Fibroblast of pulmonary artery (primary cell): ENCODE measurements at places on chromosomes 11 and 22.

DNA sequence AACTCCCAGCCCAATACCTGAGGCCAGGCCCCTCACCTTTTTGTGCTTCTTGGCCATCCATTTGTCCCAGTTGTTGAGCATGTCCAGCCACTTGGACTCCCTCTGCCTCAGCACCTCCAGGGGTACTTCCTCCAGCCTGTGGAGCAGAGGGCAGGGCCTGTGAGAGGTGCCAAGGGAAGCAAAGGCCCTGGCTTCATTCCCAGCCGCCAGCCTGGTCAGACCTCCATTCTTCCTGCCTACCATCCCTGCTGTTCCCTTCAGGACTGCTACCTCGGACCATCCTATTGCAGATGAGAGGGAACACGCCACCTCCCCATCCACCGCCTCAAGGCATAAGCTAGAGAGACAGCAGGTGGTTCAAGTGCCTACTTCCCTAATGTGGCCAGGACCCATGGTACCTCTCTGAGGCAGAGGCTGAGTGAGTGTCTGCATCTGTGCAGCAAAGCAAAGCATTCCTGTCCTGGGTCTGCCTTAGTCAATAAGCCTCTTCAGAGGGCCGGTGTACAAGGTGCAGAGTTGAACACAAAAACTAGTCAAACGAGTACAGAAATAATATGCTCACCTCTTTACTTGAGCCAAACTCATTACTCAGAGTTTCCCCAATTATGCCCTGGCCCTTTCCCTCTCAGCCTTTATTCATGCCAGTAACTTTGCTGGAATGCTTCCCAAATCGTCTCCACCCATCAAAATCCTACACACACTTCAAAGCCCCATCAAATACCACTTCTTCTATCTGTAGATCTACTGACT, 15.4 kb upstream of the CASTOR1 start:
- DNase-seq: no peak

- no peak for DNase-seq
Observed at GRCh38 chr22:48734961-48735360, 1092.7 kb downstream of the BRD1 start.

DNA sequence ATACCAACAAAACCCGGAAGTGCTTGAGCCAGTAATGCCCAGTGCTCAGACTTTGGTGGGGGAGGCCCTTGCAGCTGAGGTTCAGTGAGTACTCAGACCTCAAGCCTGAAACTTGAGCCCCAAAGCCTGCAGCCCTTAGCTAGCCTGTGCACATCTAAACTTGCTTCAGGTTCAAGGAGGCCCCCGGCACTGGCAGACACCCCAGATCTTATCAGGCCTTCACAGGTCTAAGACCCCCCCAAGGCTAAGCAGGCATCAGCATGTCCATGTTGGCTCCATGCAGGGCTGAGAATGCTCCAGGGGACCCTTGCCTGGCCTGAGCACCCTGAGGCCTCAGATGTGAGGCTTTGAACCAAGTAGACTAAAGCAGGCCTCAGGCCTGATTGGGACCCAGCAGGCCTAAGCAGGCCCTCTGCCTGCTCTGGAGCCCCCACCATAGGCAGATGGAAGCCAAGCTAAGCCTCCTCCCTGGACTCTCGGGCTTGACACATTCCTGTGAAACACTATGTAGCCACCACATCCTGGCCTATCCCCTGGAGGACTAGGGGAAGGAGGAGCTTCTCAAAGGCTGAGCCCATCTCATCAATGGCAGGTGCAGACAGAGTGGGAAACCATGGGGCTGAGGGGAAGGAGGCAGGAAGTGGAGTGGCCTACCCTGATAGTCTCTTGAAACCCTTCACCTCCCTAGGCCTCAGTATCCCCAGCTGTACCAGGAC, 1.2 kb upstream of the CASTOR1 start:
- peak; percentile 81 for DNase-seq

DNA sequence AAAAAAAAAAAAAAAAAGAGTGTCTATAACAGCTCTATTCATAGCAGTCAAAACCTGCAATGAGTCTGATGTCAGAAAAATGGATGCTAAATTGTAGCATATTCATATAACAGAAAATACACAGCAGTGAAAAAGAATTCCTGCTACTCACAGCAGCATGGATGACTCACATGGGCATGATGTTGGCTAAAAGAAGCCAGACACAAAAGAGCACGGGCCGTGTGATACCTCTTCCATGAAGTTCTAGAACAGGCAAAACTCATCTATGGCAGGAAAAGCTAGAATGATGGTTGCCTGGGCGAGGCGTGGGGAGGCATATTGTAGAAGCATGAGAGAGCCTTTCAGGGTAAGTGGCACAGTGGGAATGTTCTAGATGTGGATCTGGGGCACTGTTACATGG, 18.9 kb downstream of the PLAAT3 start:
- DNase-seq: no peak

DNA sequence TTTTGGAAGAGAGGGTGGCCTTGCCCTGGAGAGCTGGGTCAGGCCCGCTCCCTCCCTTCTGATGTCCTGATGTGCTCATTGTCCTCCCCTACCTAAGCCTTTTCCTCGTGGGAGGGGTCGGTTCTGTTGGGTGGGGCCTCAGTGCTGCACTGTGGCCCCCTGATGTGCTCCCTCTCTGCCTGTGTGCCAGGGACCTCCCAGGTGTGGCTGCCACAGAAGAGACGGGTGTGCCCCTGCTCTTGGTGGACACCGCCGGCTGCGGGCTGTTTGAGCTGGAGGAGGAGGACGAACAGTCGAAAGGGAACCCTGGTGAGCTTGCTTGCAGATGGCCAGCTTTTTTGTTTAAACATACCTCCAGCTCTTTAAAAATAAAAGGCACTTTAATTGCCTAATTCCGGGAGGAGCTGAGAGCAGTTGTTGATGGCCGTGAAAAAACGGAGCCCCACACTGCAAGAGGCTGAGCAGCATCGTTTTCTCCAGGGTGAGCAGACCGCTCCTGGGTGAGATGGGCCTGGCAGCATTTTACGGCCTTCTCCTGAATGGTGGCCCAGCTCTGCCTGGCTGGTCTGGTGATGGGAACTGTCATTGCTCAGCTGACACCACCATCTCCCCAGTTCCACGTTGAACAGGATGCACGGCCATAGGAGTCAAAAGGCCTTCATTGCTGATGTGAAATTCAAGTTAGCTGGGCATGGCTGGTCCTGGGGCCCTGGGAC, 30.1 kb downstream of the IGHMBP2 start:
- no peak for DNase-seq

- DNase-seq: peak; percentile 35
Observed at GRCh38 chr22:30453731-30454510, 17.9 kb downstream of the SEC14L3 start.

DNA sequence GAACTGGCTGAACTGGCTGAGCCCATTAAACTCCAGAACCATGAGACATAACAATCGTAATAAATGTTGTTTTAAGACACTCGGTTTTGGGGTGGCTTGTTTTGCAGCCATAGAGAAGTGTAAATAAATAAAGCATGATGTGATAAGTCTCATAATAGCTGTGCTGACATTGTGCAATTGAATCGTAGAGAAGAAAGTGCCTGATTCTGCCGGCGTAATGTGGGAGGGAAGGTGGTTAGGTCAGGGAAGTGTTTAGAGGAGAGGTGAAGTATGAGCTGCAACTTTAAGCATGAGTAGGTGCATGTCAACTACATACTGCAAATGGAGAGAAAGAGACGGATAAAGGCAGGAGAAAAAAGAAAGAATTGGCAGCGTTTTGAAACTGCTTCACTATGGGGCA, 217.1 kb downstream of the BLID start:
- no peak for DNase-seq

- peak; percentile 87 for DNase-seq
Observed at GRCh38 chr11:45993531-45994001, 71.1 kb downstream of the LARGE2 start.

DNA sequence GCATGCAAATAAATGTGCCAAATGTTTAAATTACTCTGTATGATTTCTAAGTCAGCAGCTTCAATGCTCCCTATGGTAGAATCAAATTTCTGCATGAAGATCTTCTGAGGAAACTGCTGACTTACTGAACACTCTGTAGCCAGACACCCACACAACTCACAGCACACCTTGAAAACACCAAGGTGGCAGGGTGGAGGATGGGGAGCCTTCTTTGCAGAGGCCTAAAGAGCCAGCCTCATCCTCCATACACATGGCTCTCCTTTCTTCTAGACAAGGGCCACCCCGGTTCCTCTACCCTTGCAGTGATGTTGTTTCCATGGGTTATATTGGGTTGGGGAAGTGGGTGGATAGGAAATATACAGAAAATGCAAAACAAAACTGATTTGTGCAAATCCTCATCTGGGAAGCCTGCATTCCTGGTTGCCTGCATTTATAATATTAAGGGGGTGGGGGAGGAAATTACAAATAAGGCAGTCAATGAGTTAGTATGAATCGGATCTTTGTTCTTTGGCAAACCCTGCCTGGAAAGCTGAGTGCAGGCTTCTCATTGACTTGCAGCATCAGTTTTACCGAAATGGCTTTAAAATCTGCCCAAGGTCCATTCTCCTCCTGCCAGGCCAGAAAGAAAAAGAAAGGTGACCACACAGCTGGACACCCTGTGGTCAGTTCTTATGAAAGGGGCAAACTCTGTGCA, 15.8 kb upstream of the ETS1 start:
- DNase-seq: no peak

- peak; percentile 98 for DNase-seq
Observed at GRCh38 chr22:39960791-39961746, 872 bp downstream of the TMA7B start.

DNA sequence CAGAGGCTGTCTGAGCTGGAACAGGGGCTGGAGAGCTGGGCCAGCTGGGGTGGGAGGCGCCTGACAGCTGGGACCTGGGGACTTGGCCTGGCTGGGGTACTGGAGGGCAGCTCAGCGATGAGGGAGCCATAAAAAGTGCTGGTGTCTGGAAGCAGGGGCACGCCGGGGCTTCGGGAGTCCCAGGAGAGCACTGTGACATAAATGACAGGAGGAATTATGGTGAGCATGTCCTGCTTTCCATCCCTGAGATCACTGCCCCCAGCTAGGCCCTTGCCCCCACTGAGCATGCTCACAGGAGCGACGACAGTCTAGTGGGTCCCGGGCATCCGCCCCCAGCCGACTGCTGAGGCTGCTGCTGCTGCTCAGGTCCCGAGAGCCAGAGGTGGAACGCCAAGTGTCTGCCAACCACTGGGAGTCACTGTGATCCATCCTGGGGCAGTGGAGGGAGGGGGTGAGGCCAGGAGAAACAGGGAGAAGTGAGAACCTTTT, 6.2 kb downstream of the ROBO4 start:
- DNase-seq: no peak

GRCh38 chr11:103091064-103091800, 728 bp downstream of the DCUN1D5 start:
- peak; percentile 42 for DNase-seq
